ENCODE measurements at places on chromosomes 5 and 9. TPM values are rescaled to one million over a fixed set of nuclear protein-coding genes. Genes with fewer than 3 reads are reported as not detected.

The CYSRT1 gene
- total RNA-seq, result 185 TPM

The PCDHGA4 gene
- 2.9 TPM for total RNA-seq

The CTNND2 gene
- not detected for total RNA-seq

The CDX1 gene
- total RNA-seq, result not detected

The MTREX gene
- total RNA-seq, result 63.9 TPM

The ADCY2 gene
- total RNA-seq, result 0.19 TPM

The SYNPO gene
- 2.5 TPM for total RNA-seq

The ZNF300 gene
- total RNA-seq, result 4.0 TPM

The DHX29 gene
- 26.1 TPM for total RNA-seq

The GZMA gene
- total RNA-seq, result 2.3 TPM

The C5orf58 gene
- not detected for total RNA-seq

The IQGAP2 gene
- 3.1 TPM for total RNA-seq

The ADAMTSL2 gene
- 1.2 TPM for total RNA-seq

The MAMDC2 gene
- 4.5 TPM for total RNA-seq

The ANKRD31 gene
- total RNA-seq, result 0.72 TPM

The SH3PXD2B gene
- 22.1 TPM for total RNA-seq

The HARS1 gene
- 74.0 TPM for total RNA-seq

The CKMT2 gene
- not detected for total RNA-seq

Measured in esophagus squamous epithelium (tissue), 5 donors.